A549 treated with GW870086 at 1 μM for 4 hours (cell line): ENCODE measurements at places on chromosomes 2 and 18. TPM values are rescaled to one million over a fixed set of nuclear protein-coding genes. Genes with fewer than 3 reads are reported as not detected.

TEKT4 gene
- not detected in 5 replicates for total RNA-seq

CAPN14 gene
- total RNA-seq = 0.05 TPM in 1 of 5 replicates, not detected in the others

ANKRD12 gene
- total RNA-seq = 2.3 to 4.8 TPM (median 4.2 TPM) in 5 replicates

LONRF2 gene
- 1.8 to 3.5 TPM (median 2.7 TPM) in 5 replicates for total RNA-seq

ADAM17 gene
- total RNA-seq = 21.6 to 32.9 TPM (median 30.4 TPM) in 5 replicates

MYCN gene
- 0.05 TPM in 1 of 5 replicates, not detected in the others for total RNA-seq

FRZB gene
- total RNA-seq = 0.07 TPM in 3 of 5 replicates, not detected in the others

INO80C gene
- total RNA-seq = 26.3 to 28.6 TPM (median 27.1 TPM) in 5 replicates

HTR2B gene
- total RNA-seq = 0.06 TPM in 1 of 5 replicates, not detected in the others

CD28 gene
- not detected in 5 replicates for total RNA-seq

MEP1B gene
- 0.05 TPM in 1 of 5 replicates, not detected in the others for total RNA-seq

ALPI gene
- total RNA-seq = 0.06 to 0.15 TPM in 2 of 5 replicates, not detected in the others

BARD1 gene
- 5.1 to 7.6 TPM (median 5.8 TPM) in 5 replicates for total RNA-seq

G6PC2 gene
- not detected in 5 replicates for total RNA-seq

DGUOK gene
- total RNA-seq = 153 to 176 TPM (median 165 TPM) in 5 replicates

C2orf81 gene
- 2.2 to 4.1 TPM (median 3.2 TPM) in 5 replicates for total RNA-seq

SCN7A gene
- total RNA-seq = not detected in 5 replicates

POTEI gene
- total RNA-seq = 0.07 TPM in 1 of 5 replicates, not detected in the others

IL1RN gene
- total RNA-seq = 0.10 to 0.62 TPM (median 0.53 TPM) in 5 replicates

IL37 gene
- total RNA-seq = not detected in 5 replicates

TRPM8 gene
- total RNA-seq = 0.03 to 0.49 TPM (median 0.28 TPM) in 5 replicates

ITGB1BP1 gene
- total RNA-seq = 161 to 189 TPM (median 185 TPM) in 5 replicates

C2orf15 gene
- 0.25 to 0.71 TPM (median 0.47 TPM) in 5 replicates for total RNA-seq

SAG gene
- total RNA-seq = 0.02 TPM in 1 of 5 replicates, not detected in the others

NEUROD1 gene
- not detected in 5 replicates for total RNA-seq

NT5C1B gene
- total RNA-seq = not detected in 5 replicates

GALNT5 gene
- total RNA-seq = 2.5 to 2.6 TPM (median 2.6 TPM) in 5 replicates

ERBB4 gene
- total RNA-seq = not detected in 5 replicates

ALPG gene
- total RNA-seq = 0.24 to 0.47 TPM (median 0.38 TPM) in 5 replicates

SLC8A1 gene
- total RNA-seq = 0.23 to 0.39 TPM (median 0.26 TPM) in 5 replicates

CPLX4 gene
- total RNA-seq = not detected in 5 replicates

ZNF804A gene
- total RNA-seq = not detected in 5 replicates
